ENCODE measurements at places on chromosomes 2 and 18. TPM values are rescaled to one million over a fixed set of nuclear protein-coding genes. Genes with fewer than 3 reads are reported as not detected.

GRCh38 chr18:46587600-46587999, 69.4 kb downstream of the LOXHD1 start:
- DNase-seq, result no peak

MDH1B gene
- 2.1 TPM for total RNA-seq

GRCh38 chr2:18117592-18117991, 239.1 kb downstream of the KCNS3 start:
- DNase-seq, result no peak

DNA sequence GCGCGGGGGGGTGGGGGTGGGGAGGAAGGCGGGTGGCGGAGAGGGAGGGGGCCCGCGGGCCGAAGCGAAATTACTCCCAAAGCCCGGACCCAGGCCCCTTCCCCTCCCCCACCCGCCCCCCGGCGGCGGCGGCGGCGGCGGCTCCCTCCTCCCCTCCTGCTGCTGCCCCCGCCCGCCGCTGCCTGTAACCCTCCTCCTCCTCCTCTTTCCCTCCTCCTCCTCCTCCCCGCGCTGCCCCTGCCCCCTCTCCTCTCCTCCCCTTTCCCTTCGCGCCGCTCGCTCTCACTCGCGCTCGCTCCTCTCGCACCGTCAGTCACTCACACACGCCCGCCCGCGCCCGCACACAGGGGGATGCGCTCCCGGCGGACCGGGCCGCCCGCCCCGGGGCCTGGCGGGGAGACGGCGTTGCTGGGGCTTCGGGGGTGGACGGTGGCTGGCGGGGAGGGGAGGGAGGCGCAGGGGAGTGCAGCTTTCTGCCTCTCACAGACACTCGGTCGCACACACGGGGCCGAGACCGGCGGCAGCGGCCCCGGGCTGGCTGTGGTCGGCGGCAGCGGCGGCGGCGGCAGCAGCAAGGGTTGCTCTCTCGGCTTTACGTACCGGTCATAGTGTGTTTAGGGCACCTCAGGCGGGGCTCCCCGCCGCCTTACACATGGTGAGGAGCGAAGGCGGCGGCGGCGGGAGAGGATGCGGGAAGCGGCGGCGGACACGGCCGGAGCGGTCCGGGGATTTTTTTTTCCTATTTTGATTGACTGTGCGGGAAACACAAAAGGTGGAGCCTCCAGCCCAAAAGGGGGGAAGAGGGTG, 405 bp downstream of the SP3 start:
- DNase-seq, result peak; percentile 36

ZNF385B gene
- total RNA-seq, result 2.9 TPM

GRCh38 chr2:24919506-24920097, 435 bp downstream of the ADCY3 start:
- no peak for DNase-seq

GRCh38 chr2:16682431-16683118, 16.9 kb upstream of the CYRIA start:
- no peak for DNase-seq

DNA sequence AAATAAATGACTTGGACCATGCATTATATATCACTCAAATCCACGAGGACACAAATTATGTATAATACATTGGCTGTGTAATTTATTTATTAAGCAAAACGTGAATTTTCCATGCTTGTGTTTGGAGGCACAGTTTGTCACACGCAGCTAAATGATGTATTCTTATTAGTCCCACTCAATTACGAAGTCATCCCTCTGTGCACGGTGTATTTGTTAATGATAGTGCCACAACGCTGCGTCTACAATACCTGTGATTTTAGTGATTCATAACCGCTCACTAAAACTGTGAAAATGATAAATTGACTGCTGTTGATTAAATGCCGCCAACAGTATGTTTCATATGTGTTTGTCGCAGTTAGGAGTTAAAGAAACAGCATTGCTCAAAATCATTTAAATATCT, 358.3 kb downstream of the ZNF516 start:
- no peak for DNase-seq

GRCh38 chr2:128310094-128310716, 8.5 kb downstream of the HS6ST1 start:
- no peak for DNase-seq

DNA sequence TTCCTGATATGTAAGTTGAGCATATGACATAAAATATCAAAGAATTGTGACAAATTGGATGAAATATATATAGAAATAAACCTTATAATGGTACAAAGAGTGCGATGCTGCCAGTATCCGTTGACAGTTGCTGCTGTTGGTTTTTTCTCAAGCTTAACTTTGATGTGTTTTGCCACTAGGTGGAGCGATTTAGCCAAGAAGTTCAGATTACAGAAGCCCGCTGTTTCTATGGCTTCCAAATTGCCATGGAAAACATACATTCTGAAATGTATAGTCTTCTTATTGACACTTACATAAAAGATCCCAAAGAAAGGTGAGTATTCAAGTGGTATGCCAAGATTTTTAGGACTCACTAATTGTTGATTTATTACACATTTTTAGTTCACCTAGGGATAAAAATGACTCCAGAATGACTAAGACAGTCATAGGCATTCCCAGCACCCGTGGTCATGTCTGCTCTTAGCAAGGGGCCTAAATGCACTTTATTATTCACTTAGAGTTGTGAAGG, 2.1 kb downstream of the RRM2 start:
- DNase-seq, result no peak

- DNase-seq, result peak; percentile 68
Observed at GRCh38 chr2:240983361-240983995, 14.9 kb upstream of the SNED1 start.

SCN2A gene
- 1.1 TPM for total RNA-seq

DNA sequence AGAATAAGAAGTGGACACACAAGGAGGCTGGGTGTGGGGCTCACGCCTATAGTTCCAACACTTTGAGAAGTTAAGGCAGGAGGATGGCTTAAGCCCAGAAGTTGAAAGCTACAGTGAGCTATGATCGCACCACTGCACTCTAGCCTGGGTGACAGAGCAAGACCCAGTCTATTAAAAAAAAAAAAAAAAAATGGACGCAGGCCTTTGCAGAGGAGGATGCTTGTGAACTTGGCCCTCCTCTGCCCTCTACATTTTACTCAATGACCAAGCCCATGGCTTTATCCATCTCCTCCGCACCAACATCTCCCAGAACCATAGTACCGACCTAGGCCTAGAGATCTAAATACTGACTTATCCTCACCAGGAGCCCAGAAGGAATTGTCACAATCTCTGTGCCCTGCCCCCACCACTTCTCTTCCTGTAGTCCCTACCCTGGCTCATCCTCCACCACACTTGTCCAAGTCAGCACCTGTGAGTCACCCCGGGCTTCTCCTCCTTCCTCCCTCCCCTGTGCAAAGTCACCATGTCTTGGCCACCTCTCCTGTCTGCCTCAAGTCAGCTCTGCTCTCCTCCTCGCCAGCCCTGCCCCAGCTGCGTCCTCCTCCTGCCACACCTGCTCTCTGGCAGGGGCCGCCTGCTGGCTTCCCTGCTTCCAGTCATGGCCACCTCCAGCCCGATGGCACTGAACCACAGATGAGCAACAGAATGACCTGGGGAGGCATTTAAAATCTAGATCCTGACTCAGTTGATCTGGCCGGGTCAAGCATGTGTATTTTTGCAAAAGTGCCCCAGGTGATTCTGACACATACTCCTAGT, 35.8 kb upstream of the ASPRV1 start:
- DNase-seq, result no peak

- no peak for DNase-seq
Observed at GRCh38 chr18:39724652-39725051, 2159.1 kb upstream of the CELF4 start.

- peak; percentile 64 for DNase-seq
Observed at GRCh38 chr2:207970147-207970825, 55.0 kb downstream of the PLEKHM3 start.

- no peak for DNase-seq
Observed at GRCh38 chr2:202185156-202185555, 53.2 kb downstream of the SUMO1 start.

ZBTB7C gene
- total RNA-seq, result 0.23 TPM

All from H1 (cell line).